ENCODE measurements at places on chromosomes 3 and 15.

GRCh38 chr3:46624975-46625490 is 12.7 kb downstream of the FAM240A start:
- DNase-seq = no peak

DNA sequence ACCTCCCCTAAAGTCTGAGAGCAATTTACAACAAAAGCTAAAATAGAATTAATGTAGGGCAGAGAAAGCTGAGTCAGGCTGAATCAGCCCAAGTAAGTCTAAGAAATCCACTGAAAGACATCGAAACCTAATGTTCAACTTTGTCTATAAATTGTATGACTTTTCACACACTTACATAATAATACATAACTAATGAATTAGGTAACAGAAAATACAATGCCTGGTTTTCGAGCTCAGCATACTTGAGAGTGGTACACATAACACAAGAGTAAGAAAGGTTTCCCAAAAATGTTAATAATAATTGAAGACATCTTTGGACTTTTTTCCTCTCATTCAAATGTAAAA is 55.3 kb upstream of the VGLL4 start:
- DNase-seq = no peak

DNA sequence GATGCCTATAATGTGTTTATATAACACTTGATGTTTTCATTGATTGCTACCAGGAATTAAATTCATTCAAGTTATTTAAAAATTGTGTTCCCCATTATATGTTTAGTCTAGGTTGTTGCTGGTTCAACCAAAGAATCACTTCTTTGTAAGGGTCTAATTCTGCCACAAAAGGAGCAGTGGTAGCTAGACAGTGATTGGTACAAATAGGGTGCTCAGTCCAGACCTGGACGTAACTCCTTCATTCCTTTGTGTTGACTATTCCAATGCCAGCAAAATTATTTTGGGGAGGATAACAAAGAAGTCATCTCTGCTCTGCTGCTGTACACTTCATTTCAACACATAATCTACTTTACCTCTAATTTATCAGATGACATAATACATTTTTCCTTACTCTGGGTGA is 1.2 kb downstream of the CHMP2B start:
- no peak for DNase-seq

GRCh38 chr15:43204016-43204901 is 16.6 kb downstream of the EPB42 start:
- peak; percentile 44 for DNase-seq

DNA sequence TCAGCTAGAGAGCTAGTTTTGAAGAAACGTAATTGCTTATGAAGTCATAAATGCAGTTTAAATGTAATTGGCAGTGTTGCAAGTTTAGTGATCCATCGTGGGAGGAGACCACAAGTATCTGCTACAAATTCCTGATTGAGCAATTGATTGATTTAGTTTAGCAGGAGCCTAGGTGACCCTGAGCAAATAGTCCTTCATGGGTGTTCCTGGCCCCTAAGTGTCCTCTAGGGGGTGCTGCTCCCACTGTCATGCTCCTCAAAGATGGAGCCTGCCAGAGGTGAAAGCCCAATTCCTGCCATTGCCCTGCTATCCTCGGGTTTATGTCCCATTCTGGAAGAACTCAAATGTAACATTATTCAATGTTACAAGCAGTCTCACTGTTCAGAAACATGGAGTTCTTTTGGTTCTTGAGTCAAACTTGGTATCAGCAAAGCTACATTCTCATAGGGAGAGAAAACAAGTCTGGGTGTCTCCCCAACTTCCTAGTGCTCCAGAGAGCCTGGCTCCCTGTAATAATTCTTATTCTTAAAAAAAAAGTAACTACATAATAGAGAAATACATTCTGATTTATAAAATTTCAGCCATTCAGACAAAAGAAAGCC is 29.8 kb upstream of the SENP5 start:
- peak; percentile 67 for DNase-seq

GRCh38 chr3:64584179-64584578 is 103.6 kb downstream of the ADAMTS9 start:
- DNase-seq = no peak

- no peak for DNase-seq
Observed at GRCh38 chr3:25455441-25456132, 27.5 kb downstream of the RARB start.

DNA sequence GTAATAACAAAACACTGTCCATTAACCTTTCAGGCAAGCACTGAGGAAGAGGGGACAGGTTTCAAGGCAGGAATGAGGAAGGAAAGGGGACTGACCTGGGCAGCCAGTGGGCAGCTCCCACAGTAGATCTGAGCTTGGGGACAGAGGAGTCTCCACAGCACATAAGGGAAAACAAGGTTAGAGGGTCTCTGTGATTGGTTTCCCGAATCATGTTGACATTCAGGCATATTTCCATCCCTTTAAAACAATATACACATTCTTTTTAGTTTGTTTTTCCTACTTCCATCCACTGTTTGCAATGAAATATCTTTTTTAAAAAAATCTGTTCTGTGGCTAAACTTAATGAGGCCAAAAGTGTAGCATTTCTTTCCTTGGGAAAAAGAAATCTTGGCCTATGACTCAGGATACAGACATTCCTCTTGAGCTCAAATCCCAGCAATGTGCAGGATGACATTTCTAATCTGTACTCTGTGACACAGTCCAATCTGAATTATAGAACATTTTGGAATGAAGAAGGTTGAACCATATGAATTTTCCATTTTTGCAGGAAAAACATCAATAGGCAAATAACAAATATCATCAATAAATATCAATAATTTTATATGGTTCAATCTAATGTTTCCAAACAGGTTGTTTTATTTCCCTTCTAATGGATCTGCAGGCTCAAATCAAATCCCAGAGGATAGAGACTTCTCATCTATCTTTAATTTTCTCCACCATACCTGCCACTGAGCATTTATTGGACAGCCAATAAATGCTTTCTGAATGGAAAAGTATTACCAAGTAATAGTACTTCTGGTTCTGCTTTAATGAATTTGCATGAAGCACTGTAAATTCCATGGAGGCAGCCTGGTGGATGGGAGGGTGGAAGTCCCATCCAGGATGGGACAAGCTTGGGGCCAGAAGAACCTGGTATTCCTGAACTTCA is 54.1 kb downstream of the ITGB5 start:
- no peak for DNase-seq

DNA sequence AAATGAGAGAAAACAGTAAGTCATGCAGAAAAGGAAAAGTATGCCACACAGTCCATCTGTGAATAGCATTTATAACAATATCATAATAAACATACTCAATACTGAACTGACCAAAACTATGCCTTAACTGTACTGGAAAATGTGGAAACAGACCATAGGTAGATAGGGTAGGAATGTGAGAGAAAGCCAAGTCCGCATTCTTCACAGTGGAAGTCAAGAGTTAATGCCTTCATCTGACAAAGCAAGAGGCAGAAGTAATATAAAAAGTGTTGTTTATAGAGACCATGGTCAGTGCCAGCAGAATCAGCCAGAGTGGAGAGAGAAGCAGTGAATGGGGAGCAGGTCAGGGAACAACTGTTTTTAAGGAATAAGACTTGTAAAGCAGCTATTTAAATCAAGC is 52.3 kb downstream of the KBTBD12 start:
- DNase-seq = no peak

GRCh38 chr3:98814817-98815420 is 51.8 kb downstream of the ST3GAL6 start:
- DNase-seq = no peak

DNA sequence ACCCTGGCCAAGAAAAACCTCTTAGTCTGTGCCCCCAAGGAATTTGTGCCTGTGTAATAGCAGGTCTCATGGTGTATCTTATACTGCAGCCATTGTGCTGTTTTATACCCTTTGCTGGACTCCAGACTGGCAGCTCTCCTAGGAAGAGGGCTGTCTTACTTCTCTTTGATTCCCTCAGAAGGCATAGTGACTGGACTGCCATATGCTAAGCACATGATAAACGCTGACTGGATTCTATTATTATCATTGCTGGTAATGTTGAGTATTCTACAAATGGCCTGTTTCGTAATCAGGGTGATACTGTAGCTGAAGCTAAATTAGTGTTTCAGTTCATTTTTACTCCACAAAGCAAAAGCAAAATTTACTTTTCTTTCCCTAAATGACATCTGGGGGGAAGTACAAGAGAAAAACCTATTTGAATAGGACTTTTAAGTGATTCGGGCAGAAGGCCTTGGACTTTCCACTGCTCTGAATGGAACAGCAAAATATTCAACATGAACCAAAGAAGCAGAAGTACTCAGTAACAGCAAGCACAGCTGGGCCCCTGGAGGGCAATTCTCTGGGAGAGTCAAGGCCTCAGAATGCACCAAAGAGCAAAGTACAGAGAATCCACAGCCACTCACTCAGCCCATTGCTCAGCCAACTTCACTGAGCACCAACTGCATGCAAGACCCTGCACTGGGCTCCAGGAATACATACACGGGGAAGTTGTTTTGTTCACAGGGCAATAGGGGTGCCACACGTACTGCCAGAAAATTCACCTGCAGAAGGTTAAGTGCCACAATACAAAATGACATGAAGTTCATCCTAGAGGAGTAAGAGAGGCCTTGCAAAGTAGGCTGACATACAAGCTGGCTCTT is 7.9 kb upstream of the BCL2A1 start:
- no peak for DNase-seq

GRCh38 chr15:88624971-88625490 is 3.9 kb downstream of the AEN start:
- no peak for DNase-seq

- no peak for DNase-seq
Observed at GRCh38 chr3:67509471-67510075, 144.8 kb downstream of the SUCLG2 start.

- no peak for DNase-seq
Observed at GRCh38 chr3:128131897-128132646, 8.5 kb upstream of the RUVBL1 start.

DNA sequence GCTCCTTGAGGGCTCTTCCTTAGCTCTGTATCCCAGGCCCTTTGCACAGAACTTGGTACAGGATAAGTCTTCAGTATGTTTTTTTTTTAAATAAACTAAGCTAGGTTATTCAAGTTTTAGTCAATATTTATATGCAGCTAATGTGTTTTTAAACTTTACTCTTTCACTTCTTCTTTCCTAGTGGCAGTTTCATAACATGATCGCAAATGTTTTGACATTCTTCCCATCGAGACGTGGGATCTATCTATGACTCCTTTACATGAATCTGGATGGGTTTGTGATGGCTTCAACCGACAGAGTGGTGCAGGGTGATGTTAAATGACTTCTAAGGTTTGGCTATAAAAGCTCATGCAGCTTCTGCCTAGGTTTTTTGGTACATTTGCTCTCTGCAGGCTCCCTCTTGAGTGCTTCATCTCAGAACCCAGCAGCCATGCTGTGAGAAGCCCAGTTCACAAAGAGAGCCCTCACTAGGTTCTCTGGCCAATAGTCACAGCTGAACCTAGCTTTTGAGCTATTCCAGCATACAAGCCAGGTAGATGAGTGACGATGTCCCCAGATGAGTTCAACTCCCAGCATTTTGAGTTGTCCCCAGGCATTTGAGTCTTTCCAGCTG is 13.5 kb upstream of the MECOM start:
- DNase-seq = no peak

DNA sequence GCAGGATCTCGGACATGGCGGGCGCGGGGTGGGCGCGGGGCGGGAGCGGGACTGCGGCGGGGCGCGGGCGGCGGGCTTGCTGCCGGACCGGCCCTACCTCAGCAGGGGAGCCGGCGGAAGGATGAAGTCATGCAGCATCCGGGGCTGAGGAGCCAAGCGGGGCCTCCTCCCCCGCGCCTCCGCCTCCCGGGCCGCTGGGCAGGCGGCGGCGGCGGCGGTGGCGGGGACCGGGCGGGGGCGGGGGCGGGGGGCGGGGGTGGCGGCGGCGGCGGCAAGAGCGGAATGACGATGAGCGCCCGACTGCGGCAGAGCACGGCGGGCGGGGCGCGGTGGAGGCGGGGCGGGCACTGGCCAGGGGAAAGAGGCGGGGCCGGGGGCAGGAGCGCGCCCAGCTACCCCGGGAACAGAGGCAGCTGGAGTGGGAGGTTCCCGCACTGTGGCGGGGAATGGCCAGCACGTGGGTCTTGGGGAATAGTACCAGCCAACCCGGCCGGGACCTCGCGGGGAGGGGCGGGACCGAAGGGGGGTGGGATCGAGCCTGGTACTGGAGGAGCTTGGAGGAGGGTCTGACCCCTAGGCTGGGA is at the start of gene CAMK2N2:
TSS of gene CAMK2N2 (minus strand) at position 284 of the 584 bp plus-strand sequence. CDS start at position 16, 268 bp downstream.
- DNase-seq = peak; percentile 46

DNA sequence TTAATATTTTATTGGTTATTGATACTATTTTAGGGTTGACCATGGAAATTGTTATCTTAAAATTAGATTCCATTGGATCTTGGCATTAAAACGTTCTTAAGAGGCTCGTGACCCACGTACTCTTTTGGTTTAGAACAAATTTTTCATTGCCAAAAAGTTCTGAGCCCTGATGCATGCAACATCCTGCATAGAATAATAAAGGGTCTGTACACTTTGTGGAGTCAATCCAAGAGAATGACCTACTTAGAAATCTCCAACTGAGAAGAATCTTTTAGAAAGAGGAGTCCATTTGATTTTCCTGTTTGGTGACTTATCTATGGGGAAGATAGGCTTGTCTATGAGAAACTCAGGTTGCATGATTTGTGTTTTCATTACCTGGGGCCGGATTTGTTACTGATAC is 404.2 kb upstream of the RGMA start:
- DNase-seq = no peak

DNA sequence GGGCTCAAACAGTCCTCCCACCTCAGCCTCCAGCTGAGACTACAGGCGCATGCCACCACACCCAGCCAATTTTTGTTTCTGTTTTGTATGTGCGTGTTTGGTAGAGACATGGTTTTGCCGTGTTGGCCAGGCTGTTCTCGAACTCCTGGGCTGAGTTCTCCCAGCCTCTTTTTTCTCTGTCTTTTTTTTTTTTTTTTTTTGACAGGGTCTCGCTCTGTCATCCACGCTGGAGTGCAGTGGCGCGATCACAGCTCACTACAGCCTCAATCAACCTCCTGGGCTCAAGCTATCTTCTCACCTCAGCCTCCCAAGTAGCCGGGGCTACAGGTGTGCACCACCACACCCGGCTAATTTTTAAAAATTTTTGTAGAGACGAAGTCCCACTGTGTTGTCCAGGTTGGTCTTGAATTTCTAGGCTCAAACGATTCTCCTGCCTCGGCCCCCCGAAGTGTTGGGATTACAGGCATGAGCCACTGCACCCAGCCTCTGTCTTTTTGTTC is 867 bp upstream of the DCAF1 start:
- DNase-seq = no peak

DNA sequence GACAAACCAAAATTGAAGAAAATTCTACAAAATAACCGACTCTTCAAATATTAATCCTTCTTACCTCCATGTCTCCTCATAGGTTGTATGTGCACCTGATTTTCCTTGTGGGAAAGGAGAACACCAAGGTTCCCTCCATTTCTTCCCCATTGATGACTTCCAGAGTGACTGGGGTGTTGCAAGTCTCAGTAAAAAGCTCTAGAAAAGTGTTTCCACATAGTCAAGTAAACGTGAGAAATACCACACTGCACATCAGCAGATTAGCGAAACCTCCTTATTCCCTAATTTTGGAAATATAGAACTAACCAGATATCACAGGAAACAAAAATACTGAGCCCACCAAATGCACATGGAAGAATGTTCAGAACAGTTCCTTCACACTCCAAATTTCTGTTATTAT is 4.9 kb upstream of the RPN1 start:
- DNase-seq = no peak

GRCh38 chr3:195774917-195775316 is 36.8 kb downstream of the MUC4 start:
- no peak for DNase-seq

- DNase-seq = no peak
Observed at GRCh38 chr3:131370935-131371687, 10.5 kb upstream of the NUDT16 start.

GRCh38 chr3:12598890-12599289 is 42.0 kb downstream of the MKRN2 start:
- no peak for DNase-seq

Data from activated T-cell treated with anti-CD3 and anti-CD28 coated beads, Interleukin-2, amount 50 U/mL, for 4 hours (primary cell).